ENCODE measurements at places on chromosomes 3 and 15.
A peak's percentile ranks its signal among the peaks of the same experiment; 100 is the strongest.

GRCh38 chr3:53140847-53141845 lies 10.9 kb upstream of the RFT1 start:
- DNase-seq, result no peak

DNA sequence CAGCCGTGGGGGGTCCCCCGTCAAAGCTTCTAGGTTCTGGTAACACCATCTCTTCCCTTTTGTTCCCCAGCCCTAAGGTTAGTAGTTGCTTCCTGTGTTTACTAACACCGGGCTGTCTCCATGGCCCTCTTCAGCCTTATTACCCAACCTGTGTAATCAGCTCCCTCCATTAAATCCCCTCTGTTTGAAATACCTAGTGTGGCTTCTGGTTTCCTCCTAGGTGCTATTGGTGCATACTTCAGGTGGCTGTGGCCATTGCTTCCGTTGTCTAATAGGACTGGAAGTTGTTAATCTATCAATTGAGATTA lies 35.3 kb downstream of the MOBP start:
- no peak for DNase-seq

DNA sequence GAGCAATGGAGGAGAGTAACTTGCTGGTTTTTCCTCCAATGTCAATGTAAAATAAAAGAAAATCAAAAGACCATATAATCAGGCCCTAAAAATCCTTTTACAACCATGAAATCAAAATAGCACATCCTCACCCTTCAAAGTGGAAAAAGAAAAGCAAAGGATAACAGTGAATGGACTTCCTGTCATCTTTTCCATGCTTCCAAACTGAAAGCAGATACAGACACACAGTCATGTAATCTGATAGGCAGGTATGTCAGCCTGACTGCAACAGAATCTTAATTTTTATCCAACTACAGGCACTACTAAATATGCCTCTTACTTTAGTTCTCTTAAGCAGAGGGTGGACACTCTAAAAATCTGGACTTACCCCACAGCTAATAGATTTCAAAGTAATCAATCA lies 27.8 kb upstream of the IGDCC4 start:
- no peak for DNase-seq

DNA sequence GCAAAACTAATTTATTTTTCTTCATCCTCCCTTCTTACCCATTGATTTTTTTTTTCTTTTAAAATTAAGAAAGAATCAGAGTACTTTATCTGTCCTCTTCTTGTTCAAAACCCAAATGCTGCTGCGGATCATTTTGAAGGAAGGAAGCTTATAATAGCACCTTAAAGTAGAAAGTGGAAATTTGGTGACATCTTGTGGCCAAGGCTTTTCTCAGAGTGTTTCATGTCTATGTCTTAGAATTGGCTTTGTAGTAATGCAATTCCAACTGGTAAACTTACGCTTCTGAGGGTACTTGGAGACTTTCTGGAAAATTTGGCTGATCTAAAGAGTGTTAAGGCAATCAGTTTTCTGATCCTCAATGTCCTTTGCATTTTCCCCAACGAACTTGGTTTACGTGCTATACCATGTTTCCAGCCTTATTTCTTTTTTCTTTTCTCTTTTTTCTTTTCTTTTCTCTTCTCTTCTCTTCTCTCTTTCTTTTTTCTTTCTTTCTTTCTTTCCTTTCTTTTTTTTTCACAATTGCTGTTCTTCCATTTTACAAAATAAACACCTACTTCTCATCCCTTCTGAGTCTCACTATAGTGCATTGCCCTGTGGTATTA lies 30.7 kb downstream of the C3orf38 start:
- DNase-seq, result no peak

- DNase-seq, result no peak
These were observed 138.8 kb upstream of the TLE3 start for GRCh38 chr15:70236341-70237086.

GRCh38 chr3:102905811-102906210 lies 471.0 kb downstream of the ZPLD1 start:
- no peak for DNase-seq

DNA sequence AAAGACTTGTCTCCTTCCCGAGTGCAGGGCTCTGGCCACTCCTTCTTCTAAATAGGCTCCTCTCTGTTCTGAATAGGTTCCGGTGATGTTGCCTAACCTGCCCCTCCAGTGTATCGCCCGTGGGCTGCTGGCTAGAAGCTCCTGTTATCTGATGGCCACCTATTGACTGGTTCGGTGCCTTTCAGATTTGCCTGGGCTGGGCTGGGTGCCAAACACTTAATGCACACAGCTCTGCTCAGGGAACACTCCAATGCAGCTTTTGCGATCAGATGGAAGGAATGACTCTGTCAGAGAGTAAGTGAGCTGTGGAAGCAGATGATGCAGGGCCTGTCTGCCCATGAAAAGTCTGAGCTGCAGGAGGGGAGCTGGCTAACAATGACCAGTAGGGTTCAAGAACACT lies 112.9 kb downstream of the CORO2B start:
- DNase-seq, result no peak

DNA sequence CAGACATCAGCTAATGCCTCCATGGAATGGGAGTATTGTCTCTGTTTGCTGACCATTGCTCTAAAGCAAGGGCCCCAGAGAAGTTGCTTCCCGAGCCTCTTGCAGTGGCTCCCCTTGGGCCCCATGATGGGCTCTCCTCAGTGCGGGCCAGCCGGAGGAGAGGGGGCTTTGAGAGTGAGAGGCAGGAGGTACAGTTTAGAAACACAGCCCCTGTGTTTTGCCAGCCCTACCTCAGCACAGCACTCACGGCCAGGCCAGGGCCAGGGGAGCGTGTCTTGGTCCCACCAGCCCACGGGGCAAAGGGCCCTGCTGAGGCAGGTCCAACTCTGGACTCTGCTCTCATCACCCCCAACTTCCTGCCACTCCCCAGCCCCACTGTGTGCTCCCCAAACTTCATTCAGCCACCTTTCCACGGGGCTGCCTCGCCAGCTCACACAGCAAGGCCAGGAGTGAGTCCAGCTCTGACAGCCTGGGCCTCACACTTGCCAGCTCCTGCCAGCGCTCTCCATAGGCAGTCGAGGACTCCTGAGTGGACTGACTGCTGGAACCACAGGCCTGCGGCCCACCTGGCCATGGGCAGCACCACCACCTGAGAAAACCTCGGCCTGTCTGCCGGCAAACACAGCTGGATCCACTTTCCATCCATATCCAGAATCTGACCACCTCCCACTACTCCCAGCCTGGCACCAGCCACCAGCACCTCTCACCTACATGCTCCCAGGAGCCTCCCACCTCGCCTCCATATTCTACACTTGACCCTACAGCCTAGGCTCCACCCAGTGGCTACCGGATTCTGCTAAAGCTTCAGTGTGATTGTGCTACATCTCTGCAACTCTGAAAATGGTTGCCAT lies 99.0 kb downstream of the TLE3 start:
- DNase-seq, result no peak

GRCh38 chr3:185460719-185461350 lies 38.0 kb downstream of the TMEM41A start:
- DNase-seq, result no peak

GRCh38 chr3:122577409-122578031 lies at the start of gene PARP15:
Gene PARP15 (plus strand): TSS chr3:122577650. CDS start chr3:122577668, 18 bp downstream.
- DNase-seq, result peak; percentile 37

DNA sequence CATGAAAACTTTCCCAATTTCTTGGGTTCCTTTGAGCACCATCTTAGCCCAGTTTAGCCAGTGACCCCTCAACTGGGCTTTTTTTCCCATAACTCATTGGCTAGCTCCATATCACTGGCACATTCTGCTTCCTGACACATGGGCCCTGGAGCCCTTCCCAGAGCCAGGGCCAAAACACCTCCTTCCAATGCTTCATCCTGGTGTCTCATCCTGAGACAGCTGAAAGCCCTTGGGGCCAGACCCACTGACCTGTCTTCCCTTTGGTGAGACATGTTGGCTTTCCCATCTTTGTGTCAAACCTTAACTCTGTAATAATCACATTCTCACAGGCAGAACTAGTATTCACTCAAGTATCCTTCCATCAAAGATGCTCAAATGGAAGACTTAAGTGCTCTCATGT lies 82.6 kb upstream of the SMAD3 start:
- DNase-seq, result no peak

- no peak for DNase-seq
These were observed 41.5 kb downstream of the RBP2 start for GRCh38 chr3:139434764-139435307.

GRCh38 chr15:98805434-98806274 lies 157.3 kb downstream of the IGF1R start:
- DNase-seq, result no peak

GRCh38 chr15:89450076-89451006 lies 46.0 kb downstream of the RHCG start:
- DNase-seq, result no peak

- DNase-seq, result no peak
These were observed 869.2 kb downstream of the IGSF11 start for GRCh38 chr3:118165413-118165812.

DNA sequence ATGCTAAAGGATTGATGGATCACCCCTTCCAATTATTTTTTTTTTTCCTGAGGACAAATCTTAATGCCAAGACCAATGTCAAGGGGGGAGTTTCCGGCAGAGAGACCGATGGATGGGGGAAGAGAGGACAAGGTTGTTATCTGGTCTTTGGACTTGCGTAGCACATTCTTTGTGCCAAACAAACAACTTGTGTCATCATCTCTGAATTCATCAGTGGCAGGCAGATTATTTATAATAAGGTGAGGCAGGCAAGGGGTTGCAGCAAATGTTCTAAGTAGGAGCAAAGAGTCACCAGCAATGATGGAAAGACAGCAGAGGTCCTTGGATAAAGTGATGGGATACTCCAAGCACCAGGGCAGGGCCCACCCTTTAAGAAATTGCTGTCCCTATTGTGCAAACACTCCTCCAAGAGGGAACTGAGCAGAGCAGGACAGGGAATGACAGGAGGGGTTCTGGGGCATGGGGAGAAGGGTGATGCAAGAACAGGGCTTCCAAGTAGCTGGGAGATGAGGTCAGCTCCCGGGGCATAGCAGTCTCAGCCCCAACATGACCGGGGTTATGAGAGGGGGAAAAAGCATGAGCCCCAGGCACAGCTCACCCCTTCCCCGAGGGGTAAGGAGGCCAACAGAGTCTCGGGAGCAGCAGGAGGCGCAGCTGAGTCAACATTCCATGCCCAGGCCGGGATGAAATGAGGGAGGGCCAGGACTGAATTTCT lies 57.4 kb downstream of the ANXA2 start:
- DNase-seq, result no peak

DNA sequence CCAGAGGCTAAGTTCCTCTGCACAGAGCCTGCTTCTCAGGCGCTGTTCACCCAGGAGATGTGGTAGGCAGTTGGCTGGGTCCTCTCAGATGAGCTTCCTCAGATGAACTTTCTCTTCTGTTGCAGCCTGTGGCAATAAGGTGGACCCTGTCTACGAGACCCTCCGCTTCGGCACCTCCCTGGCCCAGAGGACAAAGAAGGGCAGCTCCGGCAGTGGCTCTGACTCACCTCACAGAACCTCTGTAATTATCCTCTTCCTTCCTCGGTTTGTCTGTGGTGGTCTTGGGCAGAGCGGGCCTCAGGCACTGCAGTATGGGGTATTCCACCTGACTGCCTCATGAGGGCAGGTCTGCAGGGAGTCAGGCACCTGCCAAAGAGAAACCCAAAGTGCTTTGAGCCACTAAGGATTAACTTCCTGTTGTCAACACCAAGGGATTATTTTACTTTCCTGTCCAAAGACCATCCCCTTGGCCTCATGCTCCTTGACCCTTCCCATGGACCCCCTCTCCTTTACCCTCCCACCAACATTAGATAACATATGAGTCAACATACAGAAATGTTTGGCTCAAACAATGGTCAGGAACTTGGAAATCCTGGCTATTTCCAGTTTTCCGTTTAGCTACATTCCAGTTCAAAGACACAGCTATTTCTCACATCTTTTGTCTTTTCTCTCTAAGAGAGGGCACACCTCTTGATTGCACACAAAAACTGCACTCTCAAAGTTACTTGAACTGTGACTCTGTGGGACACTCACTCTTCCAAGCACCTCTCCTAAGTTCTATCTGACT lies 105.9 kb downstream of the STAC start:
- DNase-seq, result no peak

DNA sequence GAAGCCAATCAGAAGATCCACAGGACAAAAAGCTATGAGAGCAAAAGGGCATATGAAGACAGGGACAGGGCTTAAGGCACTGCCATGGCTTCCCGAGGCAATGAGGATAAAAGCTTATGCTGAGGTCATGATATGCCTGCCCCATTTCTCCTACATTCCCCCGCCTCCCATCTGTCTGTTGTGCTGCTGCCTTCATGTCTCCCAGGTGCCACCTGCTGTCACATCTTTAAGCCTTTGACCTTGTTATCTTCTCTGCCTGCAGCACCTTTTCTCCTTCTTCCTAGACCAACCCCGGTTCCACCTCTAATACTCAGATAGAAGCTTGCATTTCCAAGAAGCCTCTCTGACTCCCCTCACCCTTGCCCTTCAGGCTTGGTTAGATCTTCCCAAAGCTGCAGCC lies 213.8 kb downstream of the ARRDC4 start:
- no peak for DNase-seq

DNA sequence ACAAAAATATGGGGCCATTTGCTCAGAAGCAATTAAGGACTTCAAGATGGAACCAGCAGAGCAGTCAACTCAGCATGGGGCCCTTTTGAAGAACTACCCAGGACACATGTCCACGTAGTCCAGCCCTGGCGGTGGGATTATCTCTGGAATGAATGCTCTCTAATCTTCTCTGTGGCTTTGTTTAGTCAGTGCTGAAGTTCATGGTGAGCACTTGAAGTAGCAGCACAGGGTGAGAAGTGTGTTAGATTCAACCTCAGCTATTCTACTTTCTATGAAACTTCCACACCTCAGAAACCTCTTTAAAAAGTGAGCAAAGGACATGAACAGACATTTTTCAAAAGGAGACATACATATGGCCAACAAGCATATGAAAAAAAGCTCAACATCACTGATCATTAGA lies 74.4 kb downstream of the THRB start:
- no peak for DNase-seq

GRCh38 chr15:76451540-76451939 lies 115.0 kb downstream of the ISL2 start:
- DNase-seq, result no peak

DNA sequence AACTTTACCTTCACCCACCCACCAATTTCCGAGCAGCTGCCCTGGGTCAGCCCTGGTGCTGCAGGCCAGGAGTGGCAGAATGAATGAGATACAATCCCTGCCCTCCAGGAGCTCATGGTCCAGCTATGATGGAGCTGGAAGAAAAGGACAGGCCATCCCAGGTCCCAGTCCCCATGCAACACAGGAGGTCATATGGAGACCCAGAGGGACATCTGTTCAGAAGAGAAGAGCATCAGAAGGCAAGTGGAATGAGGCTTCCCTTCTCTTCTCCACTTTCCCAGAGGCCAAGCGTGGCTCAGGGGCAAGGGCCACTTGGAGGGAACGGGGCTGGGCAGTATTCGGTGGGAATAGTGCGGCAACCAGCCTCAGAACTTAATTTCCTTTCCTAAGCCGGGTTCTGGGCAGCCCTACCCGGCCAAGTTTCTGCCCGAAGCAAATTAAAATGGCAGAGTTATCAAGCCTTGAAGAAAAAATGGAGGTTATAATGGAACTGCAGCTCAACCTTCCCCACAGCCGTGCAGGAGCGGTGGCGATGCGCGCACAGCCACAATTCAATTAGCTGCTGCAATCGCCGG lies 35.9 kb downstream of the TLE3 start:
- DNase-seq, result no peak

Measured in activated naive CD4-positive, alpha-beta T cell (primary cell).